Inflammatory macrophage treated with lipopolysaccharide for 1 hour (primary cell): ENCODE measurements at places on chromosomes 12 and 14.

DNA sequence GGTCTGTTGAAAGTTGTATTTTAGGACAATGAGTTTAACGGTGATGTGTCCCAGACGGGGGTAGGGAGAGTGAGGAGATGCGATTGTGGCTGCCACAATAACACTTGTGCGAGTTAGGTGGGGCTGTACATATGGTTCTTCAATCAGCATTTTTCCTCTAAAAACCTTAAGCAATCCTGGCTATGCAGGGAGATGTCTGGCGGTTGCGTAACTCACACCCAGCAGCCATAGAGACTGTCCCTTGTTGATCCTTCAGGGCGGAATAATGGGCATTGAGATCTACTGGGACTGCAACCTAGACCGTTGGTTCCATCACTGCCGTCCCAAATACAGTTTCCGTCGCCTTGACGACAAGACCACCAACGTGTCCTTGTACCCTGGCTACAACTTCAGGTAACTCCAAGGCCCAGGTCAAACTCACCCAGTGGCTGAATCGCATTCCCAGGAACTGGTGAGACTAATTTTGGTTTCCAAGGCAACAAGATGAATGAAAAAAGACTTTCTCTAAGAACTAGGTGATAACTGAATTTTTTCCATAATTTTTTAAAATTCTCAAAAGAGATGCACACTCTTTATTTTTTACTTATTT, 34.6 kb downstream of the P2RX7 start:
- DNase-seq: peak; percentile 42

- DNase-seq: no peak
These were observed at the start of gene CCDC60 for GRCh38 chr12:119334430-119335170. Gene CCDC60 (plus strand): TSS chr12:119334729. CDS start chr12:119335177, 448 bp downstream.

GRCh38 chr12:11744410-11744801, 94.9 kb downstream of the ETV6 start:
- DNase-seq: no peak

DNA sequence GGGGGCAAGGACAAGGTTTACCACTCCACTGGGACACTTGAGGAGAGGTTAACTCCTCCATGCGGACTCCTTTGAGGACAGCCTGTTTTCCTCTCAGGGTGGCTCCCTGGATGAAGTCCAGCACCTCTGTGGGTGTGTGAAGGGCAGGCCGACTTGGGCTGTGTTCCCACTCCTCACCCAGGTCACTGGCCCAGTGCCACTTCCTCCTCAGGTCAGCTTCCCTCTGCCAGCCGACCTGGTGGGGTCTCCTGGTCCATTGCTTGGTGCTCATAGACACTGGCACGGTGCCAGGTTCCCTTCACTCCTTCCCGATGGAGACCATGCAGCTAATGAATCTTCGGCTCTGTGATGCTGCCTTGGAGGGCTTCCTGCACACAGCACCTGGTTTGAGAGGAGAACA, 146.4 kb upstream of the RTL1 start:
- no peak for DNase-seq

DNA sequence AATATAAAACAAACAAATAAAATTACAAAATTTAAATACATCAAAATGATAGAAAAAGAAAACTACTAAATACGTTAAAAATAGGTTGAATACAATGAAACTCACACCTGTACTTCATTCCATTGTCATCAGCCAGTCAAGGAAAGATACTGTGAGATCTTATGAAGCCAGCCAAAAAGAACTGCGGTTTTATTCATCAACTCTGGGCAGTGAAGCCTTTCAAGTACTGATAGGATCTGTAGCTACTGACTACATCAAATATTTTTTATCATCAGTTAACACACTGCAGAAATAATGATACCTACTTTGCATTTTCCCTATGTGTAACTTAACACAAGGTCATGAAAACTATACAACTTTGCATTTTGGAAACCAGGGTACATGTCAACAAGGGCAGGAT, 46.3 kb upstream of the FAR2 start:
- no peak for DNase-seq

DNA sequence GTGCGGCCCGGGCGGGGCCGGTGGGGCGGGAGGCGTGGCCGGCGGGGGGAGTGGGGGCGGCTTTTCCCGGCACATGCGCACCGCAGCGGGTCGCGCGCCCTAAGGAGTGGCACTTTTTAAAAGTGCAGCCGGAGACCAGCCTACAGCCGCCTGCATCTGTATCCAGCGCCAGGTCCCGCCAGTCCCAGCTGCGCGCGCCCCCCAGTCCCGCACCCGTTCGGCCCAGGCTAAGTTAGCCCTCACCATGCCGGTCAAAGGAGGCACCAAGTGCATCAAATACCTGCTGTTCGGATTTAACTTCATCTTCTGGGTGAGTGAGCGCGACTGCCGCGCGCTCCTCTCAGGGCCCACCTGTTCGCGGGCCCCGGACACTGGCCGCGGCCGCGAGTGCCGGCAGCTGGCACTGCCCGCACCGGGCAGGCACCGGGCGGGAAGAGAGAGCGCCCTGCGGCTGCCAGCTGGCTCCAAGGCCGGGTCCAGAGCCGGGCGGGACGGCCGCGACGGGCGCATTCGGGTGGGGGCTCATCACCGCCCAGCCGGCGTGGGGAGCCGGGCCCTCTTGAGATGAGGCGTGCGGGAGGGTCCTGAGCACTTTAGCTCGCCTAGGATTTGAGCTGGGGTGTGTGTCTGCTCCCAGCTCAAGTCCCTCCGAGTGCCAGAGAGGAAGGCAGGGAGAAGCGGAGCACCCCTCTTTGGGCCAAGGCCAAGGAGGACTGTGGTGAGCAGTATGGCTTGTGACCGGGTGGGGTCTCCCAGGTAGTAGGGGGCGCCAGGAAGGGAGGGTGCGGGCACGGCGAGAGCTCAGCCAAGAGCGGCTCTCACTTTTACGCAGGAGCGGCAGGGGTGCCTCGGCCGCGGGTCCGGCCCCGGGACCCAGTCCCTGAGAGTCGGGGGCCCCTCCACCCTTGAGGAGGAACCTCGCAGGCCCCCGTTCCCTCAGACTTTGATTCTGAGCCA, at the start of gene CD9:
CD9 (plus strand) TSS at position 145 of the 957 bp plus-strand sequence; CDS start at position 245, 100 bp downstream.
- DNase-seq: peak; percentile 54

DNA sequence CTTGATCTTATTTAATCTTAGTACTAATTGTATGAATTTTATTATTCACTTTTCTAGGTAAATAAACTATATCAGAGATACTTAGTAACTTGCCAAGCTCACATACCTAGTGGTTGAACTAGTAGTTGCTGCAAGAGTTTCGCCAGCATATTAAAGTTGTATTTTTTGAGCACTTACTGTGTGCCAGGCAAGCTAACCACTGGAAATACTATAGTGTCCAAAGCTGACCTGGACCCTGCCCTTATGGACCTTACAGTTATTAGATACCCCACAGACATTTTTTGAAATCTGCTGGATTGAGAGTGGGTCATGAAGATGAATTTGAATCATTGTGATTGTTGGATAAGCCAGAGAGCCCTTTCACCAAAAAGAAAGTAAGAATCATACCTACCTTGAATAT, 125.0 kb downstream of the RAD51B start:
- no peak for DNase-seq
